ENCODE measurements at places on chromosomes 13 and 19.
A peak's percentile ranks its signal among the peaks of the same experiment; 100 is the strongest.

DNA sequence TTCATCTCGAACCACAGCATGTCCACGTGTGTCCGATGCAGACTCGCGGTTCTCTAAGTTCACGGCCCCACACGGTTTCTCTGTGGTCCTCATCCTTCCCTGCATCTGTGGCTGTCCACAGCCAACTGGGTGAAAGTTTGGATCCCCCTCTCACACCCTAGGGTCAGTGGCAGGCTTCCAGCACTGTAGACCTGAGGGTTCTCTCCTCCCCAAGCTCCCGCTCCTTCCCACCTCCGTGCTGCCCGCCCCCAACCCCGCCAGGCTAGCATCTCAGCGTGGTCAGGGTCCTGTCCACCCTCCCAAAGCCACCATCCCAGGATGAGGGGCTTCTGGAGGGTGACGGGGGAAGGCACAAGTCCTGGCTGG lies 3.0 kb downstream of the ANGPTL4 start:
- DNase-seq, result no peak

GRCh38 chr13:38883783-38884182 lies 106.8 kb downstream of the STOML3 start:
- no peak for DNase-seq

GRCh38 chr13:44575741-44576350 lies at the start of gene TSC22D1:
TSS of gene TSC22D1 (minus strand) at chr13:44576330. CDS start at chr13:44576074, 256 bp downstream.
- DNase-seq, result peak; percentile 68

- peak; percentile 43 for DNase-seq
Measured at GRCh38 chr19:41552558-41552957, 23.4 kb upstream of the CEACAM21 start.

DNA sequence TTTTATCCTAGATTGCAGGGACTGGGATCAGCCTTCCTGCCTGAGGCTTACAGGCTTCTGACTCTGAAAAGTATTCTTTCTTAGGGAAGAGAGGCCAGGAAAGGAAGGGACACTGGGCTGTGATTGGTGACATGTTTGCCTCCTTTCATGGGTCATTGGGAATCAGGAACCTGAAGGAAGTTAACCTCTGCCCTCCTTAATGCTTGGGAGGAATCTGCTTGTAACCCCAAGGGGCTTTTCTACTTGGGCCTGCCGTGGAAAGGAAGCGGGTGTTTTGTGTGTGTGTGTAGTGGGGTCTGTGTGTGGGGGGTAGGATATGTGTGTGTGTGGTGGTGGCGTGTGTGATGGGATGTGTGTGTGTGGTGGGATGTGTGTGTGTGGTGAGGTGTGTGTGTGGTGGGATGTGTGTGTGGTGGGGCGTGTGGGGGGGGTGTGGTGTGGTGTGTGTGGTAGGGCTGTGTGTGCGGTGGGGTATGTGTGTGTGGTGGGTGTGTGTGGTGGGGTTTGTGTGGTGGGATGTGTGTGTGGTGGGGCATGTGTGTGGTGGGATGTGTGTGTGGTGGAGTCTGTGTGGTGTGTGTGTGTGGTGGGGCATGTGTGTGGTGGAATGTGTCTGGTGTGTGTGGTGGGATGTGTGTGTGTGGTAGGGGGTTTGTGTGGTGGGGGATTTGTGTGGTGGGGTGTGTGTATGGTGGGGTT lies 41.3 kb upstream of the NPAS1 start:
- DNase-seq, result no peak

GRCh38 chr13:40352380-40352778 lies 314.1 kb downstream of the FOXO1 start:
- DNase-seq, result no peak

DNA sequence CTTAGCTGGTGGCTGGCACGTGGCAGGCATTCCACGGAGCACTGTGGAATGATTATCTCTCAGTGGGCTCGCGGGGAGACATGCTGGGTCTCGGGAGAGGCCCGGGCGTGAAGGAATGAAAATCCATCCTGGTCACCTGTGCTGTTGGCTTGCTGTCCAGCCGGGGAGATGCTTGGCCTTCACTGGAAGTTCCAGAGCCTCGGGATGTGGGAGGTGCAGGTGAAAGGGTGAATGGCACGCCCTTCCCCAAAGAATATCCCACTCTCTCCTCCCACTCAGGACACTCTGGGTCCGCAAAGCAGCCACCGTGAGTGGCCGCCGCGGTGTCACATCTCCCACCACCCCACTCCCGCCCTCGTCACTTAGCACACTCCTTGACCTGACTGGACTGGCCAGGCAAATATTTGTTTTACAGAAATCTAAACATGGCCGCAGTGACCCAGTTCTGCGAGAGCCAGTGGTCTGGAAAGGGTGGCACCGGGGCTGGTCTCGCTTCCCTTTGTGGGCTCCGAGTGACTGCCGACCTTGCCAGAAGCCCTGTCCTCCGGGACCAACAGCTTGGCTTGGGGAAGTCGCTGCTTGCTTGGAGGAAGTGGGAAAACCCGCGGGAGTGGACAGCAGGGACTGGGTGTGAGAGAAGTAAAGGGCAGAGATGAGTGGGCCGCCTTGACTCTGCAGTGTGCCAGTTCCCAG lies 8.0 kb downstream of the DPP9 start:
- DNase-seq, result no peak

DNA sequence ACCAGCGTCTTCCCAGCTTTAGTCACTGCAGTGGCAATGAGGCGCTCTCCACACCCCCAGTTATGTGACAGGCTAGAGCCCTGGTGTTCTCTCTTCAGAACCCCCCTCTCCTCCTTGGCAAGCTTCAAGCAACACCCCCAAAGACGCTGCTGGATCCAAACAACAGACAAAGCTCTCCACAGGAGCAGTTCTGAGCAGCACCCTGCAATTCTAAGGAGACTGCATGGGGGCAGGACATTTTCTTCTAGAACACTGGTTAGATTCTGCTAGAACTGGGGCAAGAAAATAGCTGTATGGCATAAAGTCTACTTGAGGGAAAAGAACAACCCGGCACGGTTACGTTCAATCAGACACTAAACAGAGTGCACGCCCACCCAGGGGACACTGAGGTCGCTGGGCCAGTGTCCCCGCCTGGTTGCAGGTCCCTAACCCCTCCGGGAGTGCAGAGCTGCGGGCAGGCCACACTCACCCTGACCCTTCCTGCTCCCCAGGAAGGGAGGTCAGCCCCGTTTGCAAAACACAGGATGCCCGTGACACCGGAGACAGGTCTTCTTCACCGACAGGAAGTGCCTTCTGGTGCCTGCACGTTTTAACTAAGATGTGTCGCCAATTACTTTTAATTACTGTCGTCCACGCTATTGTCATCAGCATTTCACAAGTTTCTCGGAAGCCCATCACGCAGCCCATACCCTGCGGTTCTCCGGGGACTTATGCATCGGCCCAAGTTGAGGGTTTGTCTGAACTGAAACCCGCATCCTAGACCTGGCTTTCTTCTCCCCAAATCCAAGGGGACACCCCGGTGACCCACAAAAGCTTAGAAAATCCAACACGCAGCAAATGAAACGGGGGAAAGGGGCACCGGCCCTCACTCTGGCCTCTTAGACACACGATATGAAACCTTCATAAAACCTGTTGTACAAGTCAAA lies 943 bp downstream of the GJB6 start:
- peak; percentile 28 for DNase-seq

GRCh38 chr13:77034881-77035280 lies 7.9 kb upstream of the FBXL3 start:
- no peak for DNase-seq

GRCh38 chr13:31786011-31786410 lies 46.7 kb downstream of the RXFP2 start:
- DNase-seq, result no peak

DNA sequence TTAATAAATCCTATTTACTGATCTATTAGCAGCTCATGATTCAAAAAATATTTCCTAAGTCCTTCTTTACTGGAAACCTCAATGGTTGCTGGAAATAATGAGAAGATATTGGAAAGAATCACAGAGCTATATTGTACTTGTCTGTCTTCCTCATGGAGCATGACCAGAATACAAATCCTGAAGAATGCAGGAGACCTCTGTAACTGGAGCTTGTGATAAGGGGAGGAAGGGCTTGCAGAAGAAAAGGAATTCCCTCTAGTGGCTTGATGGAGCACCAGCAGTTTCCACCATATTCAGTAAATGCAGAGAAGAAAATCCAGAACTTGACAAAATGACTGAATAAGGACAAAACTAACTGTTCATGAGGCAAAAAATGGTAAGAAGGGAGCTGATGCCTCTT lies 1333.1 kb downstream of the EFNB2 start:
- no peak for DNase-seq

DNA sequence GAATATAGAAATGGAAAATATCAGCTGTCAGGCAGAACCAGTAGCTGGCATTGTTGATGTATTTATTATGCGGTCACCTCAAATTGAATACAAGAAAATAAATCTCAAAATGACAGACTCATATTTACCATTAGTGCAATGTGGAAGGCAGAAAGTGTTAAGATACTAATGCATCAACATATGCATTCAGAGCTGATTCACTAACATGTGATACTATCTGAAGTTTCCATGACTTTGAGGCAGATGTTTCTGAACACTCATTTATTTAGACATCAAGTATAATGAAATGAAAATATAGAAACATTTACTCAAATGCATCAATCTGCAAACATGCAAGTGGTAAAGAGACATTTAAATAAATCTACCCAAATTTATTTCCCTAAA lies 474.2 kb upstream of the SLC10A2 start:
- DNase-seq, result no peak

DNA sequence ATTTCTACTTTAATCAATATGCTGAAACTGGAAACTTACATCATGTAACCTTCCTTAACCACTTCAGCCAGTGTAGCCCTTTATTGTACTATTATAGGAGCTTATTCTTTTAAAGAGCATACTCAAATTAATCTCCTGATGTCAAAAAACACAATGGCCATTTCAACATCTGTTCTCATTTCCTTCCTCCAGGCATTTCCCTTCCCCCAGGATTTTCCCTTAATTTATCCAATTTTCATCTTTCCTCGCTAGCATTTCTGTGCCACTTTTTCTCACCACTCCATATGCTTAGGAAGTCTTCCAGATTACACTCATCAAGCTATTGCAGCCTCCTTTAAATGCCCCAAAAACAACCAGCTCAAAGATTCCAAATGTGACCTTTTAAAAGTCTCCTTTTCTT lies 265.0 kb downstream of the PCDH9 start:
- no peak for DNase-seq

- DNase-seq, result peak; percentile 25
Measured at GRCh38 chr19:51407511-51408131, 9.8 kb downstream of the SIGLEC10 start.

DNA sequence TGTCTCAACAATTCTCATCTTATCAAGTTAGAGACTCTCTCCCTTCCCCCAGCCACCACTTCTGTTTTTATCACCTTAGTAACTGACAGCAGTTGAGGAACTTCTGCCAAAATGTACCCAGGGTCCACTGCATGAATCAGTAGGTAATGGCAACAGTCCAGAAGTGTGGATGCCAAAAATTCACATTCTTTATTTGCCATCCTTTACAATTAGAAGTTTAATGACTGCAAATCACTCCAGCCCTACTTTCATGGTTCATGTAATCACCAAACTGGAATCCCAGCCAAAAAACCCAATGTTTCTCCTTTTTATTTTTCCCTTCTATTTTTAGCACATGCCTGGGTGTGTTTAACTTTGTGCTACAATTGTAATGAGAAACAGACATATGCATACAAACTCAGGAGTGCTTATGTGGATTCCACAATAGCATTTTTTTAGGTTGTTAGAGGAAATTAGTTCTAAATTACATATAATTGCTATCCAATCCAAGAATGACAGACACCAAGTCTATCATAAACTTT lies 243.5 kb downstream of the RGCC start:
- no peak for DNase-seq

GRCh38 chr19:2230807-2231533 lies 5.2 kb downstream of the PLEKHJ1 start:
- no peak for DNase-seq

DNA sequence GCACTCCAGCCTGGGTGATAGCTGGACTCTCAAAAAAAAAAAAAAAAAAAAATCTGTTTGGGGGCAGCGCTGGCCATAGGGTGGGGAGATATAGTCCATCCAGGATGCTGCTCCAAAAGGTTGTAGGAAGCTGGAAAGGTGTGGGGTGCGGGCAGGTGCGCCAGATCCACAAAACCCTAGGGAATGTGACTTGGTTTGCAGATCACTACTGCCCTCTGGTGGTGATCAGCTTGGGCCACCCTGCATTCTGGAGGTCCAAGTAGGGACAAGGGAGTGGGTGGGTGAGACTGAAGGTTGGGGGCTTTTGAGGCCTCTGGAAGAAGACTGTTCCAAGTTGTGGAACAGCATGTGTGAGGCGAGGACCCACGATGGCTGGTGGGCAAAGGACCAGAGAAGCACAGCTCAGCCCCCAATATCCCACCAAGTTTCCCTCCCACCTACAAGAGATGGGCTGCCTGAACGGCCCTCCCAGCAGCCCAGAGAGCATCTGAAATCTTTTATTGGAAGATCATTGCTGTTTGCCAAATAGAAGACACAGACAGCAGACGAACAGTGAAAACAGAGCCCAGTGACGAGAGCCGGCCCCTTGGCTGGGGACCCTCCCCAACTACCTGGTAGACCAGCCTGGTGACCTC lies 10.4 kb upstream of the TYK2 start:
- peak; percentile 63 for DNase-seq

DNA sequence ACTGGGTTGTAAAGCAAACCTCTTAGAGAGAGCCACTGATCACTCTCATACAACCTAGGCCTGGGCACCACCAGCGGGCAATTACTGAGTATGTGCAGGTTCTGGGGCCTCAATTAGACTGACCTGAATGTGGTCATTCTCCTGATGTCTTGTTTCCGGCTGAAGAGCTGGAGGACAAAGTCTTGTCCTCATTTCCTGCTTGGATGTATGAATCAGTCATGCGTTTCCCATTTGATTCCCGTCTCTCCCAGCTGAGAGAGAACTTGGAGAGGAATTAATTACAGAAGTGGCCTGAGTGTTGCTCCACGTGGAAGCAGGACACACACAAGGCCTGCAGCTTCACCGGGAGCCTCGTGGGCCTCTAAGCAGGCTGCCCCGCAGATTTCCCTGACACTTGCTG lies 799.3 kb upstream of the ARGLU1 start:
- DNase-seq, result no peak

DNA sequence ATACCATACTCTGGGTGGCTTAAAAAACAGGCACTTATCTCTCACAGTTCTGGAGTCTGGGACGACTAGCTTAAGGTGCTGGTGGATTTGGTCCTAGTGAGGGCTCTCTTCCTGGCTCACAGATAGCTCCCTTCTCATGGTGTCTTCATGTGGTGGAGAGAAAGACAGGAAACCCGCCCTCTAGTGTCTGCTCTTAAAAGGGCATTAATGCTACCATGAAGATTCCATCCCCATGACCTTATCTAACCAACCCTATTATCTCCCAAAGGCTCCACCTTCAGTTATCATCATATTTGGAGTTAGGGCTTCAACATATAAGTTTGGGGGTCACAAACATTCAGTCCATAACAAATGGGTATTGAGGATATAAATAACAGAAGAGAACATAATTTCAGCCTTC lies 139.4 kb downstream of the HS6ST3 start:
- no peak for DNase-seq
